ENCODE measurements at places on chromosomes 2 and 18. TPM values are rescaled to one million over a fixed set of nuclear protein-coding genes. Genes with fewer than 3 reads are reported as not detected.

The MC4R gene
- not detected for total RNA-seq

The LYPD6 gene
- total RNA-seq, result 0.99 TPM

The RAPGEF4 gene
- 4.7 TPM for total RNA-seq

The CCNYL1 gene
- total RNA-seq, result 14.5 TPM

- H3K27me3 ChIP-seq, result no peaks in the 10 kb centered on the region
- H3K27ac ChIP-seq, result no peak overlapping the region
- H3K4me1 ChIP-seq, result no peaks in the 10 kb centered on the region
- DNase-seq, result no peak
- no peaks in the 10 kb centered on the region for H3K36me3 ChIP-seq
- H3K4me3 ChIP-seq, result no peak overlapping the region
Measured at GRCh38 chr2:20404950-20405349, 41.9 kb upstream of the RHOB start.

- H3K4me1 ChIP-seq, result no peaks in the 10 kb centered on the region
- H3K27ac ChIP-seq, result no peak overlapping the region
- no peak overlapping the region for H3K4me3 ChIP-seq
- DNase-seq, result no peak
- no peaks in the 10 kb centered on the region for H3K36me3 ChIP-seq
Measured at GRCh38 chr2:114056294-114057143, 166.6 kb downstream of the ACTR3 start.

GRCh38 chr18:28036488-28036887, 140.4 kb downstream of the CDH2 start:
- H3K36me3 ChIP-seq, result no peaks in the 10 kb centered on the region
- no peaks in the 10 kb centered on the region for H3K27me3 ChIP-seq
- no peak overlapping the region for H3K27ac ChIP-seq
- H3K4me1 ChIP-seq, result no peaks in the 10 kb centered on the region

DNA sequence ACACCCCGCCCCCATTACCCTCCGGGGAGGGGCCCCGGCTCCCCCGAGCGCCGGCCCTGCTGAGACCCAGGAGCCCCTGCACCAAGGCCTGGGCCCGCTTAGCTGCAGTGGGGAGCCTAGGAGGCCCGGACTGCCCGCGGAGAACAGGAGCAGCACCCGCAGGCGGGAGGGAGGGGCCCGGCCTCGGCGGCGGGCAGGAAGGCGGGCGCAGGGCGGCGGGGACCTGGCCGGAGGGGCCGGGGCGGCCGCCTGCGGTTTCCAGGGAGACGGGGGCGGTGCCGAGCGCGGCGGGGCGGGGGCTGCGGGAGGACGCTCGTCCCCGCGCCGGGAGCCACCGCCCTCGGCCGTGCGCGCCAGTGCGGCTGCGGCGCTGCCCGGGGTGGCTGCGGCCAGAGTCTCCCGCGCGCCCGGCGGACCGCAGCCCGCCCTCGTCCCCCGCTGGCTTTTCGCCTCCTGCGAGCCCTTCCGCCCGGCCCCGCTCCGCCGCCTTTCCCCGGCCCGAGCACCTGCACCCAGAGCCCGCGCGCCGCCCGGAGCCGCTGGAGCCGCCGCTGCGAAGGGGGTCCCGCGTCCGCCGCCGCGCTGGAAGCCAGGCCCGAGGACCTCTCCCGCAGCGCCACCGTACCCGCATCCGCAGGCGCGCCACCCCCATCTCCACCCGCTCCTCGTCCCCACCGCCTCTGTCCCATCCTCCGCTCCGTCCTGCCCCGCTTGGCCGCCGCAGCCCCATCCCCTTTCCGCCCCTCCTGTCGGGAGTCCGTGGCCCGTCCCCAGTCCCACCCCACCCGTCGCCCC, 17.2 kb downstream of the GPC1 start:
- H3K27ac ChIP-seq, result no peak overlapping the region
- peaks cover 31% of the 10 kb centered on the region for H3K4me1 ChIP-seq
- H3K36me3 ChIP-seq, result no peaks in the 10 kb centered on the region
- no peaks in the 10 kb centered on the region for H3K27me3 ChIP-seq

DNA sequence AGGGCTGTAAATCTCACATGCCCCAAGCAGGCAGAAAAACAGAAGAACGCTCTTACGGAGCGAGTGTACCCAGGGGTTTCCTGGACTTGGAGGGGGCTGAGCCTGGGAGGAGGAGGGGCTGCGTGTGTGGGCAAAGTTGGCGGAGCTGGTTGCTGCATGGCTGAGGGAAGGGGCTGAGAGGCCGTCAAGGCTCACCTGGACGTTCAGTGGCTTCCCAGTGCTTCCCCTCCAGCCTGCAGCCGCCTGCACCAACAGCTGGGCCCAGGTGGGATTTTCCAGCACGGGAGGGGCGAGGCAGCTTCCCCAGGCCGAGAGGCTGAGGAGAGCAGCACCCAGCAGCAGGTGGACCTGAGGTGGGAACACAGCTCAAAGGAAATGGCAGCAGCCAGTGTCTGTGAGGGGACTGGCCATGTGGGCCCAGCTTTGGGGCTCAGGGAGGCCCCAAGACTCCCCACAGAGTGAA, 70.6 kb upstream of the CTDP1 start:
- no peaks in the 10 kb centered on the region for H3K27me3 ChIP-seq
- H3K27ac ChIP-seq, result no peak overlapping the region
- no peaks in the 10 kb centered on the region for H3K36me3 ChIP-seq
- DNase-seq, result peak; percentile 1
- H3K4me3 ChIP-seq, result no peak overlapping the region
- H3K4me1 ChIP-seq, result no peaks in the 10 kb centered on the region

DNA sequence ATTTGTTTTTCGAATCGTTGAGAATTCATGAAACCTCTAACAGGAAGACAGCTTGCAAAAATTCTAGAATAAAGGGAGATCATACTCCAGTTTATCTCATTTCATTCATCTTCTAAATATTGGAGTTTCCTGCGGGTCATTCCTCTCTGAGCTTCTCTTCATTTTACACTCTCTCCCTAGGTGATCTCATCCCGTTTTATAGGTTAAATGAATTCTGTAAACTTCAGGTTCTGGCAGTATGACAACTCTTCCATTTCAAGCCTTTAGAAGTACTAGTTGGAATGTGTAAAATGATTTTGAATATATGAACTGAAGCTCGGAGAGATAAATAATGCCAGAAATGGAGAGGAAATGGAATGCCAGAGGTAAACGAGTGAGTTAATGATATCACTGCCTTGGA, 312.4 kb downstream of the METTL4 start:
- no peak overlapping the region for H3K4me3 ChIP-seq
- DNase-seq, result no peak
- no peaks in the 10 kb centered on the region for H3K4me1 ChIP-seq
- no peaks in the 10 kb centered on the region for H3K27me3 ChIP-seq
- no peak overlapping the region for H3K27ac ChIP-seq
- H3K36me3 ChIP-seq, result no peaks in the 10 kb centered on the region

- H3K4me1 ChIP-seq, result no peaks in the 10 kb centered on the region
- H3K36me3 ChIP-seq, result no peaks in the 10 kb centered on the region
- H3K27ac ChIP-seq, result no peak overlapping the region
- DNase-seq, result no peak
Measured at GRCh38 chr2:10466801-10467200, 18.7 kb upstream of the ODC1 start.

- peaks cover 14% of the 10 kb centered on the region for H3K4me1 ChIP-seq
- H3K36me3 ChIP-seq, result no peaks in the 10 kb centered on the region
- no peaks in the 10 kb centered on the region for H3K27me3 ChIP-seq
- H3K4me3 ChIP-seq, result no peak overlapping the region
- no peak overlapping the region for H3K27ac ChIP-seq
- DNase-seq, result peak; percentile 51
Measured at GRCh38 chr18:31741097-31741735, 19.5 kb downstream of the SLC25A52 start.

GRCh38 chr2:12979066-12979465, 262.3 kb downstream of the TRIB2 start:
- peaks cover 10% of the 10 kb centered on the region for H3K4me1 ChIP-seq
- no peak for DNase-seq
- no peak overlapping the region for H3K27ac ChIP-seq
- no peaks in the 10 kb centered on the region for H3K27me3 ChIP-seq
- no peak overlapping the region for H3K4me3 ChIP-seq

DNA sequence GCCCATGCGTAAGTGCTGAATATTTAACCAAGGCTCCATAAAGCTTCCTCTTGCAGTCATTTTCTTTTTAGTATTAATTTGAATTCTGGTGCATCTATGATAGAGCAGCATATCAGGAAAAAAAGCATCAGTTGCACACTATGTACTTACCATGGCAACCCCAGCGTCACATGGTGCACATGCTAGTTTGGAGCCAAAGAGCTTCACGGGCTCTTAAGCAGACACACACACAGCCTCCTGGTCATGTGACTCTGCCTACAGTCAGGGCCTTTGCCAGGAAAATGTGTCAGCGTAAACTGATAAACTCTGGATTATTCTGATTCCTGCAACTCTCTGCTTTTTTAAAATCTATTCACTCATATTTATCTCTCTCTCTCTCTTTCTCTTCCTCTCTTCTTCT, 30.2 kb downstream of the NYAP2 start:
- no peaks in the 10 kb centered on the region for H3K36me3 ChIP-seq
- H3K4me1 ChIP-seq, result no peaks in the 10 kb centered on the region
- no peak overlapping the region for H3K4me3 ChIP-seq
- H3K27ac ChIP-seq, result no peak overlapping the region

DNA sequence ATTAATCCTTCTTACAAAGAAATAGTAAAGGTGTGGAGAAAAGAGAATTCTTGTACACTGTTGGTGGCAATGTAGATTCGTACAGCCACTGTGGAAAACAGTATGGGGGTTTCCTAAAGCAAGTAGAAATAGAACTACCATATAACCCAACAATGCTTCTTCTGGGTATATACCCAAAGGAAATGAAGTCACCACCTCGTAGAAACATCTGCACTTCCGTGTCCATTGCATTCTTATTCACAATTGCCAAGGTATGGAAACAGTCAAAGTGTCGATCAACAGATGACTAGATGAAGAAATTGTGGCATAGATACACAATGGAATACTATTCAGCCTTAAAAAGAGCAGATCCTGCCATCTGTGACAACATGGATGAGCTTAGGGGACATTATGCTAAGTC, 93.4 kb upstream of the TGIF1 start:
- no peak overlapping the region for H3K27ac ChIP-seq
- H3K4me3 ChIP-seq, result no peak overlapping the region
- H3K4me1 ChIP-seq, result no peaks in the 10 kb centered on the region
- H3K27me3 ChIP-seq, result no peaks in the 10 kb centered on the region

DNA sequence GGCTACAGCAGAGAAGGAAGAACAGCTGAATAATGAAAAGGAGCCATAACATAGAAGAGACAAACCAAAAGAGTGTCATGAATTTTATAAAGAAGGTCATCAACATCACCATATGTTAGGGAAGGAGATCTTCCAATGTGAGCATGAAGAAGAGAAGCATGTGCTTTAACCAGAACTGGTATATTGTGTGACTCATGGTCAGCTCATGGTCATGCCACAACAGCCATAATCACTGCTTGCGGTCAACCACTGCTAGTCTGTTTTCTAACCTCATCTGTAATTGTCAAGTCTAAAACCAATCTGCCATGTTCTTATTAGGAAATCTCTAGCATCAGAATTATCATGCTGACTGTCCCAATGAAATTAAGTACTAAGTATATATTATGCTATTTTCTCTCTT, 204.1 kb upstream of the VRK2 start:
- no peak overlapping the region for H3K4me3 ChIP-seq
- no peaks in the 10 kb centered on the region for H3K27me3 ChIP-seq
- H3K36me3 ChIP-seq, result no peaks in the 10 kb centered on the region
- no peak for DNase-seq
